ENCODE measurements at places on chromosomes 5 and 9.

GRCh38 chr5:146440353-146440752 is 6.8 kb upstream of the TCERG1 start:
- no peak for DNase-seq

DNA sequence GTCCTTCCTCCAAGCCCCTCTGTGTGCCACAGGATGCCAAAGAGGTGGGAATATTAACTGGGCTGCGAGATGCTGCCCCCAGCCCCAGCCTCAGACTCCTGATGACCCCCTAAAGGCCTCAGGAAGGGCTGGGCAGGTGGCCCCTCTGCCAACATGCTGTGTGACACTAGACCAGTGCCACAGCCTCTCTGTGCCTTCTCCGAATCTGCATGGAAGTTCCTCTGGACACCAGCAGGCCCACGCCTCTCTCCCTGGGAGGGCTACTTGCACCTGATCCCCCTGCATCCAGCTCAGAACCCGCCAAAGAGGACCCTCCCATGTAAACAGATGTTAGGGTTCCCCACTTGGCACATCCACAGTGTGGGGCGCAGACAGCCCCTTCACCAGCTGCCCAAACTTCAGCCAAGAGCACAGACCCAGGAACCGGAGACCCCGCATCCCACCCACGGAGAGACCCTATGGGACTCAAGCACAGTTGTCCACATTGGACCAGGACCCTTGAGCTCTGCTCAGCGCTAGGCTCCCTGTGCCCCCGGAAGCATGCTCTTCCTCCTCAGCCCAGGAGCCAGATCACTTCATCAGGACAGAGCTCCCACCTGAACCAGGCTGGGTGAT is 91.6 kb upstream of the LMX1B start:
- no peak for DNase-seq

- DNase-seq, result no peak
Observed at GRCh38 chr5:109573766-109574165, 116.0 kb upstream of the MAN2A1 start.

DNA sequence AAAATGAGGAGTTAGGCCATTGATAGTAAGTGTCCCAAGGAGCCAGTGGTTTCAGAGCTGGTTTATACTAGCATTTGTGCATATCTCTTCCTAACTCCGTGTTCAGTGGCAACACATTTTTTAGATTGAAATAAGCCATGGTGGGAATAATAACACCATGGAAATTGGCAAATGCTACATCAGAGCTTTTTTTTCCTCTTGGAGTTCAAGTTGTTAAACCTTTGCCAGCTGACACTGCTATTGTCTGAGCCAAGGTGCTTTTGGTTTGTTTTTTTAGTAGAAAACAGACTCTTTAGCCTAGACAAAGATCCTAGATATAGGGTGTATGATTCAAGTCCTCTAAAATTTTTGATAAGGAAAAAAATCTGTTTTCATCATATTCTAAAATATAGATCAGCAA is 2.8 kb downstream of the ACO1 start:
- DNase-seq, result no peak

GRCh38 chr5:134642931-134643530 is 5.6 kb upstream of the SEC24A start:
- no peak for DNase-seq

GRCh38 chr5:140558542-140558941 is 1.3 kb upstream of the SRA1 start:
- DNase-seq, result no peak

DNA sequence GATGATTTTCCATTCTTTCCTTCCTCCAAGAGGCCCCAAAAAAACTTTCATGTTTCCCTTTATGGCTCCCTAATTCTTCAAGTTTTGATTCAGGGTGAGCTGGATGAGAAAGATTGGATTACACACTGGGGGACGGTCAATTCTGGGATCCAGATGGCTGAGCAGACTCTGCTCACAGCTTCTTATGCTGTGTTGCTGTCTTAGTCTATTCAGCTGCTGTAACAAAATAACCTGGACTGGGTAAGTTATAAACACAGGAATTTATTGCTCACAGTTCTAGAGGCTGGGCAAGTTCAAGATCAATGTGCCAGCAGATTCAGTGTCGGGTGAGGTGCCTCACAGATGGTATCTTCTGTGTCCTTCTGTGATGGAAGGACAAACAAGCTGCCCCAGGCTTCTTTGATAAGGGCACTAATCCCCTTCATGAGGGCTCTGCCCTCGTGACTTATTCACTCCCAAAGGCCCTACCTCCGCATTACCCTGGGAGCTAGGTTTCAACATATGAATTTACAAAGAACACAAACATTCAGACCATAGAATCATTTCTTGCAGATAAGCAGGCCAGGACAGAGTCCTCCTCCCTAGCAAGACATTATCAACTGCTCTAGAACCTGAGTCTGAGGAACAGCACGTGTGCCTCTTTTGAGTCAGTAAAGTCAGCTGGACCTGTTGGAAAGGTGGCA is 23.1 kb upstream of the SMAD5 start:
- DNase-seq, result no peak

DNA sequence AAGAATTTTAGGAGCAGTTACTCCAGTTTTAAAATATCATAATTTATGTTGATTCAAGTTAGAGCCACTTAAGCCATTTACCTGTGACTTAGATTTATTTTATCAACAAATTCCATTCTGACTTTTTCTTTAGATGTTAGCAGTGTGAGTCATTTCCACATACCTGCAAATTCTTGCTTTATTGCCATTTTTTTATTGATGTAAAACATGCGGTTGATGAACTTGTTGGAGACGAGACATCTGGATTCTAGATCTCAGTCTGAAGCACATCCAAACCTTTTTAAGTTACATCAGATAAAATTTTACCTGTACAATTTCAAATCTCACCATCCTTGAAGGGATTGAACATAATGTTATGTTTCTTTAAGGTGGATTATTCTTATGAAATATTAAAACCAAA is 240.9 kb downstream of the IRX1 start:
- DNase-seq, result no peak

DNA sequence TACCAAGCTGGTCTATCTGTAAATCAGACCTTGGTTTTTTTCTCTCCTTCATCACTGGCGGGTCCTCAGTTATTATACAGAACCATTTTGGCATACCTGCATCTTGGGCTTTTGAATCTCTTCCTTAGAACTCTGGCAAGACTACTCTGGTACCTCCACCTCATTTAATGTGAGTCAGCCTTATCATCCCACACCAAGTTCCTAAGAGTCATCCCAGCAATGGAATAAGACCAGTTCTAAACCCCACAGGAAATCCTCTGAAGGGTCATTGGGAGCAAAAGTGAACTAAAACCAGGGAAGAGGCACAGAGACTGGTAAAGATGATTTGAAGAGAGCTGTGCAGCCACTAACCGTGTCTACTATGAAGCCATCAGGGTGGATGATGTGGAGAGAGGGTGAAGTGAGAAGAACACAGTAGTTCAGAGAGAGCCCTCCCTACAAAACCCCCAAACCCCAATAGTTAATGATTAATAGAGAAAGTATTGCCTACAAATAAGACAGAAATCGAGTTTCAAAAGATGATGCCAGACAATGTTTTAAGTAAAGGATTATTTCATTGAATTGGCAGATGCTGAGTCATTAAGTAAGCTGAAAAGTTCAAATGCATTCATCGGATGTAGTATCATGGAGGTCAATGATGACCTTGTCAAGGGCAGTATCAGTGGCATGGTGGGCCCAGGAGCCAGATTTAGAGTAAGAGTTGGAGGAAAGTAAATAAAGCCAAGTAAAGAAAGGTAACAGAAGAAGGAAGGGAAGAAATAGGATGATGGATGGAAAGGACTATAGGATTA is 85.4 kb downstream of the PCSK1 start:
- no peak for DNase-seq

GRCh38 chr9:127523312-127523851 is 72.1 kb downstream of the LRSAM1 start:
- no peak for DNase-seq

GRCh38 chr9:83715221-83715620 is 7.5 kb upstream of the UBQLN1 start:
- DNase-seq, result no peak

- DNase-seq, result no peak
Observed at GRCh38 chr9:112069318-112070169, 105.6 kb downstream of the SUSD1 start.

DNA sequence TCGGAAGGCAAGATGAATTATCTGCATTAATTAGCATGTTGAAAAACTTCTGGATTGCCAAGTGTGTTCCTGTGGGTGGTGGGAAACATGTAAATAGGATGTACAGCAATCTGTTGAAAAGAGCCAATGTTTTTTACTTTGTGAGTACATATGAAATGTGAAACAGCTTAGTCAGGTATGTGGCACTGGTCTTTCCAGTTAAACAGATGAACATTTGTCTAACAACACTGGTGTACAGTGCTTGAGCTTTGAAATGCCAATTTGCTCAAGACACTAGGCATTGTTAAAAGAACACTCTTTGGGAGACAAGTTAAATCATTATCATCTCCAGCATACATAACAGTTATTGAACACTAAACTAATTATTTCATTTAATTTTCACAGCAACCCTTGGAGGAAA is 107.3 kb upstream of the SLC24A2 start:
- no peak for DNase-seq

DNA sequence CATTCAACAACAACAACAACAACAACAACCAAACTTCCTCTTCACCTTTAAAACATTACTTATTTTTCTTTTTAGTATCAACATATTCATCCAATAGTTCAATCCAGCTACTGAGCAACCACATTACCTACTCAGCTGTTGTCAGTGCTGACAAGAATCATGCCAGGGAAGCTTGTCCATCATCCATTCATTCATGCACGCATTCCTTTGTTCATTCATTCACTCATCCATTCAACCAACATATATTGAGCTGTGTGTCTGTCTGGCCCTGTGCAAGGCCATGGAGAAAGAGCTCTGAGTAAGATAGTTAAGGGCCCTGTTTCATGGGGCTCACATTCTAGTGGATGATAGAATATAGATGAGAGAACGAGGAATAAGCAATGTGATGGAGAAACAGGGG is 80.2 kb upstream of the TBC1D2 start:
- DNase-seq, result no peak

GRCh38 chr5:178207183-178207916 is 3.0 kb downstream of the HNRNPAB start:
- no peak for DNase-seq

- no peak for DNase-seq
Observed at GRCh38 chr9:109417054-109417453, 81.1 kb downstream of the PTPN3 start.

- no peak for DNase-seq
Observed at GRCh38 chr9:36149197-36149596, 12.7 kb downstream of the GLIPR2 start.

DNA sequence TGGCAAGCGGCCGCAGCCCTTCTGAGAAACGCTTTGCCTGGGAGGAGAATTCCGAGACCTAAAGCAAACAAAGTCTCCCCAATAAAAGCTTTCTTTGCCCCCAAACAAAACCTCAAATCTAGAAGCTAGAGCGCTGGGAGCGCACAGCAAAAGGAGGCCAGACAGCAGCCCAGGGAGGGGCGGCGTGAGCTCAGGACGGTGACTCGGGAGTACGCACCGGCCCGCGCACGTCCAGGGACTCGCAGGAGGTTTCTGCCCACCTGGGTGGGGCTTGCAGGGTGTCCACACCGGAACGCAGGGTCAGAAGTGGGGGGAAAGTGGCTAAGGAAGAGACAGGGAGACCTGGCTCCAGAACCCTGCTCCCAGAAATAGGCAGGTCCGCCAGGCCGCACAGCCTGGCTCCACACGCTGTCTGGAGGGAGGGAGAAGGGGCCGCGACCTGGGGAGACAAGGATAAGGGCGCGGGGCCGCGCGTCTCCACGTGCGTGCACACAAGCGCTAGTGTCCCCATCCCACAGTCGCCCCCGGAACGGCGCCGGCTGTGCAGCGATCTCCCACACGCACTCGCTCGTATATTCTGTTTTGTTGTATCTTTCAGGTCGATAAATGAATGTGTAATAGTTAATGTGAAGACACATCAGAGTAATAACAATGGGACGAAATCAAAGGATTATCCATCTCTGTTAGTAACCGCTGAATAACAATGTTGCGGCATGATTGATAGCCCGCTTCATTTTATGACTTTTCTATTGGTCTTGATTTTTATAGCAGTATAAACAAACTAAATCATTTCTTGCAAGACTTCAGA is 2.3 kb upstream of the OTP start:
- no peak for DNase-seq

DNA sequence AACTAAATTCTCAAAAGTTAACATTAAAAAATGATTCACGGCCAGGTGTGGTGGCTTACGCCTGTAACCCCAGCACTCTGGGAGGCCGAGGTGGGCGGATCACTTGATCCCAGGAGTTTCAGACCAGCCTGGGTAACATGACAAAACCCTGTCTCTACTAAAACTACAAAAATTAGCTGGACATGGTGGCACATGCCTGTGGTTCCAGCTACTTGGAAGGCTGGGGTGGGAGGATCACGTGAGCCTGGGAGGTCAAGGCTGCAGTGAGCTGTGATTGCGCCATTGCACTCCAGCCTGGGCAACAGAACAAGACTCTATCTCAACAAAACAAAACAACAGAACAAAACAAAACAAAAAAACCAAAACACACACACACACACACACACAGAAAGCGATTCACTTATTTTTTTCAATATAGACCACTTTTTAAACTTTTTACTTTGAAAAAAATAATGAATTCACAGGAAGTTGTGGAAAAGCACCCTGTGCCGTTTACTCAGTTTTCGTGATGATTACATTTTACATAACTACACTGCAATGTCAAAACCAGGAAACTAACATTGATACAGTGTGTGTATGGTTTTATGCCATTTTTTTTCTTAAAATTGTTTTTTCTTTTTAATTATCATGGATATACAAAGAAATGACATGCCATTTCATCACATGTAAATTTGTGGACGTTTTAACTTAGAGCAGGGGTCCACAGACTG is 73.7 kb downstream of the TENT4A start:
- no peak for DNase-seq

- no peak for DNase-seq
Observed at GRCh38 chr5:54930736-54931135, 54.7 kb downstream of the ESM1 start.

- no peak for DNase-seq
Observed at GRCh38 chr9:104915753-104916152, 12.2 kb downstream of the ABCA1 start.

- DNase-seq, result no peak
Observed at GRCh38 chr5:33297760-33298216, 143.0 kb upstream of the TARS1 start.

Measured in D721Med (cell line).